ENCODE measurements at places on chromosomes 7 and 10.

- no peak for DNase-seq
Observed at GRCh38 chr7:155372782-155373358, 75.2 kb downstream of the INSIG1 start.

DNA sequence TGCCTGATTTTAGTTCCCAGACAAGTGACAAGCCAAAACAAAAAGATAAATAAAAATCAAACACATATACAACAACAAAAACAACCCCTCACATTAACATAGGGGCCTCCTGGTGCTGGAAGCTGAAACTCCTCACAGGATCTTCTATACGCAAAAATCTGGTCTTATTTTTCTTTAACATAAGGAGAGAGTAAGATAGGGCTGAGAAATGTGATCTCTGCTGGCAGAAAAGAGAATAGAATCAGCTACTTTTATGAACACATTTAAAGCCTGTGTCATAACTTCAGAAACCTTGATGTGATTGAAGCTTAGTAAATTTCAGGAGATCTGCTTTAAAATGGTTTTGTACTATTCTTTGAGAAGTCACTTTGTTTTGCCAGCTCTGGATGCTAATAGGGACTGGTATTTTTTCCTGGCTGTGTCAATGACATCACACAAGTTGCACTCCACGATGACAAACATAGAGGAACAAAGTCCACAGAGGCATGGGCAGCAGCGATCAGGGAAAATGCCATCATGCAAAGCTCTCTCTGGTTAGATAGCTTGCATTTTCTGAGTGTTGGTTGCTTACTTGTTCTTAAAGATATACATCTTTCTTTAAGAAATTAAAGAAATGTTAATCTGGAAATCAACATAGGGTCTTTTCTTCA is 176.6 kb upstream of the SP4 start:
- no peak for DNase-seq

- no peak for DNase-seq
Observed at GRCh38 chr10:114100848-114101741, 57.4 kb downstream of the ADRB1 start.

GRCh38 chr7:5203183-5203537 is 13.1 kb downstream of the WIPI2 start:
- no peak for DNase-seq

GRCh38 chr7:129947049-129947448 is 5.7 kb downstream of the UBE2H start:
- no peak for DNase-seq

DNA sequence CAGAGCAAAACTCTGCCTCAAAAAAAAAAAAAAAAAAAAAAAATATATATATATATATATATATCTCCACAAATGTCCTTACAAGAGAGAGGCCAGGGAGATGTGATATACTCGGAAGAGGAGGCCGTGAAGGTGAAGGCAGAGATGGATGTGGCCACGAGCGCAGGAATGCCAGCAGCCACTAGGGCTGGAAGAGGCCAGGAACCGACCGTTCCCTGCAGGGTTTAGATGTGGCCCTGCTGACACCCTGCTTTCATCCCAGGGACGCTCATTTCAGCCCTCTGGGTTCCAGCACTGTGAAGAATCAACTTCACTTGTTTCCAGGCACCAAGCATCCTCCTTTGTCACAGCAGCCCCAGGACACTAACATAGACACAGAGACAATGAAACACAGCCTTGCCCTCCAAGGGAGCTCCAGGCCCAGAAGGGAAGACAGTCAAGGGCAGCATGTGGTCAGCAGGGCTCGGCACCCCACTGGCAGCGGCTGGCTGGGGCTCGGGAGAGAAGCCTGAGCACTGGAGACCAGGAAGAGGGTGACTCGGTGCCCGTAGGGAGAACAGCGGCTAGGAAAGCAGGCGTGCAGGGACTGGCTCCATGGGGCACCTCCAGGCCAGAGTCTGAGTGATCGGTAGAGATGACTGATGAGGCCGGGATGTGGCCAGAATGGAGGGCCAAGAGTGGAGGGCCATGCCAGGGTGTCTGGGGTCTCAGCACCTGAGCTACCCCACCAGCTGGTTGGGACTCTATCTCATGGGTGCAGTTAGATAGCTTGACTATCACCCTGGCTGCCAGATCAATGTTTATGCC is 7.6 kb downstream of the WDR86 start:
- no peak for DNase-seq

DNA sequence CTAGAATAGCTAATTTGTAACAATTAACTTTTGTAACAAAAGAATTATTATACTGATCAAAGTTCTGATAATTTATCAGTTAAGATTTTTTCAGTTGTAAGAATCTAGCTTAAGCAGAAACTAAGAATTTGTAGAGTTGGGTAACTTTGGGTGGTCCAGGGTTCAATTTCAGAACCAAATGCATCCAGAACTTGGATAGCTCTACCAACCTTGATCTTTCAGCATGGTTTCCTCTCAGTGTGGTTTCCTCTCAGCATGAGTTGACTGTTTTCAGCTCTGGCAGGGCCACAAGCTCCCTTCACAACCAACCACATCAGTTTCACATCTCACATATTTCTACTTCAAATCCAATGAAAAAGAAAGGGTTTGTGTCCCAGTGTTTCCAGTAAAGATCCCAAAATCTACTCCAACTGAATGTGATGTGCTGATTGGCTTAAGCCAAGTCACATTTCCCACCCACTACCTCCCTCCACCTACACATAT is 3.3 kb upstream of the FAS start:
- DNase-seq, result no peak

GRCh38 chr10:48610585-48611093 is 5.8 kb upstream of the ARHGAP22 start:
- DNase-seq, result no peak

- no peak for DNase-seq
Observed at GRCh38 chr7:83520726-83521125, 128.2 kb downstream of the SEMA3E start.

DNA sequence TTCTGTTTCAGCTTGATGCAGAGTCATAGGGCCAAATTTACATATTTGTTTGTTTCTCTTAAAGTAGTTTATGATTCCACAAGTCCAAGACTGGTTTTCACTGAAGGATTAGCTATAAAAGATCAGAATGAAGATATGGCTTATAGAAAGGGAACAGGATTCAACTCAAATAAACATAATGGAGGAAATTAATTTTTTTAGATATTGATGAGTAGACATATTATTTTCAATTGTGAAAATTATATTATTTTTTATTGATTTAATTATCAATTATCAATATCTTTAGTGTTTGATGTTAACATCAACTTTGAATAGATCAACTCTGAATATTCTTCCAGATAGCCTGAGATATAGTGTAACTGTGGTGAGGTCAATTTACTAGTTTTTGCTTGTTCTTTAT is 68.1 kb downstream of the VTI1A start:
- DNase-seq, result no peak

DNA sequence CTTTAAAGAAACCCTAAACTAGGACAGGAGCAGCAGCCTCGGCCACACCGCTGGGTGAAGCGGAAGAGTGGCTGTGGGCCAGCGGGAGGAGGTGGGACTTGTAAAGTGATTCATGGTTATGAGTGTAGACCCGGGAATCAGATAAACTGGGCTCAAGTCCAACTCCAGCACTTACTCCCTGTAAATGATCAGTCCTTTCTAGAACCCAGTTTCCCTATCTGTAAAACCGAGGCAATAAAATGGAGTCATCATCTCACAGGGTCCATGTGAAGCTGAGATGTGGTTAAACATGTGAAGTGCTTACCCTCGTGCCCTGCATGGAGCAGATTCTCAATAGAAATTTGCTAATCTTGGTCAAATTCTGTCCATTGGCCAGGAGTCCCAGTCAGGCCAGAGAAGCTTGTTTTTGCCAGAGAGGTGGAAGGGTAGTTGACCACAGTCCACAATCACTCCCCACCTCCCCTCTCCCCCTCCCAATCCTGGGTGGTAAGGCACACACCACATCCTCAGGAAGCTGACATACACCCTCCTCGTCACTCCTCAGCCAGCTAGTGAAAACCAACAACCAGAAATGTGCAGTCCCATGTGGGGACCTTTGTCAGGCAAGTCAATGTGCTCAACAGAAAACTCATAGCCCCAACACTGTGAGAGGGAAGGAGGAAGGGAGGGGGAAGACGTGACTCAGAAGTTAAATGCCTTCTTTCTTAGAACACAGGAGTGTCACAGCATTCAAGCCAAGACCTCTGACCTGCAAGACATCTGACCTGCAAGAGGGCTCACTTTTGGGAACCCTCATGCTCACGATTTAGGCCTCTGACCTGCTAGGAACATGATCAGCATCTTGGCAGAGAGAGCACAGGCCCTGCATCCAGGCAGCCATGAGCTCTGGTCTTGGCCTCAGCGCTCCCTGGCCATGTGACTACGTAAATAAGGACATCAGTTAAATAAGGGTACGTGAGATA is 145.1 kb downstream of the PLXNA4 start:
- DNase-seq, result no peak

GRCh38 chr10:201328-201771 is 66.1 kb downstream of the ZMYND11 start:
- DNase-seq, result no peak

DNA sequence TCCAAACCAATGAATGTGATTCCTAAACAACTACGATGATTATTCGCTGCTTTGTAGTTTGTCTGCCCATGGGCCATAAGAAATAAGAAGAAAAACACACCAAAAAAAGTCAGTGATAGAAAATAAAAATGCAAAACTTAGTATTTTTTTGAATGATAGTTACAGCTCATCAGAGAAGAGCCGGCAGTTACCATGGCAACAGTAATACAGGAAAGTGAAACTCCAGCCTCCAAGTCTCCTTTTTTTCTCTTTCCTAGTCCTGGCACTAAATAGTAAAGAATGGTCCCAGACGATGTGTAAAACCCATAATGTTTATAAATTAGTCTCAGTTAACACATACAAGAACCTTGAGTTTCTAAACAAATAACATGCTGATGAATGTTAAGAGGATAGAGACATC is 21.6 kb upstream of the LHFPL3 start:
- DNase-seq, result no peak

DNA sequence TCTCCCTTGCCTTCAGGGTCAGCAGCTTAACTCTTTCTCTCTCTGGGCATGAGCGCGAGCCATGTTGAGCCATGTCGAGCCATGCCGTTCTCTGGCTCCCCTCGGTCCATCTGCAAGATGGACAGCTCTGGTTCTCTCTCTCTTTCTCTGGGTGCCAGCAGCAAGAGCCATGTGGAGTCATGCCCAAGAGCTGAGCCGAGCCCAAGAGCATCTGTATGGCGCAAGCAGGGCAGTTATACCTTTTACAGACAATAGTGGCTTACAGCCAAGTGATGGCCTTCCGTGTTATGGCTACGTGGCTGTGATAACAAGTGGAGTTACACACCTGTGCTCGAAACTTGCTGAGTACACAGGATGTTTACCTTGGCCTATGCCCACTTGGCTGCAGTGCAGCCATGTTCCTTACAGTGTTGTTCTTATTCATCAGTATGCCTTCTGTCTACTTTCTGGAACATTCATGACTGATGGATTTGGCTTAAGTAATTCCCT is 327.7 kb downstream of the GLRX3 start:
- DNase-seq, result no peak

DNA sequence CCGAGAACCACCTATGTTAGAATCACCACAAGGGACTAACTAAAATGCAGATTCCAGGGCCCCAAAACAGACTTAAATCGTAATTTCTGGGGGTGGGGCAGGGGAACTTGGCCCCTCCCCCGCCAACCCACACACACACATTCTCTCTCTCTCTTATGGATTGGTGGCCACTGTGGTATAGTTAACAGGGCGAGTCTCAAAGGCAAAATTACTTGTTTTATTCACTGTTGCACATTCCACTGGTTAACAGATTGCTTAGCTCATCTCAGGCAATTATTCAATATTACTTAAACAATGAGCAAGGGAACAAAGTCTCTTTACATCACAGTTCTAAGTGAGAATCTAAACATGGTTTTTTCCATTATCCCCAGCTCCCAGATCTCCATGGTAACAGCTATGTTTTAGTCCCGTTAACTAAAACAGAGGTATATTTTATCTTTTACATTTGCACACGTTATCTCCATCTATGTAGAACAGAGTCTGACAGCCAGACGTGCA is 38.5 kb downstream of the IGF2BP3 start:
- DNase-seq, result no peak
